ENCODE measurements at places on chromosomes 2 and 18.

DNA sequence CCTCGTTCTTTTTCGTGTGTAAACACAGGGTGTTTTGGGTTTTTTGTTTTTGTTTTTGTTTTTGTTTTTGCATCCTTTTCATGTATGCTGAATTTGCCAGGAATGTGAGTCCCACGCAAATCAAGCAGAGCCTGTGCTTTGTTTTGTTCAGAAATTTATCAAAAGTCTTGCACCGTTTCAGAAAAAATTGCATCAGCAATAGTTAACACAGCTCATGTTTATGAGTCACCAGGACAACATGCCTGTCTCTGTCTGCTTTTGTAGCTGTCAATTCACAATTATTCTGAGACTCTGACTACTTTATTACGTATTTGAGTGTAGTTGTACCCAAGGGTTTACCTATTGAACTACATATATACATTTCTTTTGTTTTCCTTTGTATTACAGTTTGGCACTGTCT is 38.3 kb downstream of the MRPL44 start:
- DNase-seq = no peak

- DNase-seq = no peak
These were observed 99.4 kb upstream of the BCL11A start for GRCh38 chr2:60652832-60653340.

DNA sequence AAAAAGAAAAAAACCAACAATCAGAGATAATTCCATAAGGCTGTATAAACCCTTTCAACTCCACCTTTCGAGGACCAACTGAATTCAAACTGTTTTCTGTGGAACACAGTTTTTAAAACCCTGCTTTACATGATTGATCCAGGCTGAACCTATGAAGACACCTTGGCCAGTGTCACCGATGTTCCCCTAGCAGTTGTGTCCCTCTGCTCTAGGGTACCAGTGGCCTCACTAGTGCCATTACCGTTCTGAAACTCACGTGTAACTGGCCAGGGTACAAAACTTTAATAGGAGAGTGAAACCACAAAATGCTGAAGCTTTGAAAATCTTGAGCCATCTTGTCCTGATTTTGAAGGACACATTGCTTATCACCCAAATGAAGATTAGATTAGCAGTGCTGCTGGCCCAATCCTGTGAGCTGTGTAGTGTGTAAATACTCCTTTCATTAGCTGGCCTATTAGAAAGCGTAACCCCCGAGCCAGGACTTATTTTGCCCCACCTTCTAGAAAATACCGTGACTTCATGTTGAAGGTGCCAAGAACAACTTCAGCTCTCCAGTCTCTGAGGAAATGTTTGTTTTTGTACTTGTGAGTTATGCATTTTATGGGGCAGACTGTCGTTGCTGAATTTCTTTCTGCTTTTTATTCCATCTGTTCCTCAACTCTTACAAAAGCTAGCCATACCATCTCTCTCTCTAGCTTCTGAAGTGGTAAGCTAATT is 147.8 kb upstream of the MAP3K20 start:
- no peak for DNase-seq

DNA sequence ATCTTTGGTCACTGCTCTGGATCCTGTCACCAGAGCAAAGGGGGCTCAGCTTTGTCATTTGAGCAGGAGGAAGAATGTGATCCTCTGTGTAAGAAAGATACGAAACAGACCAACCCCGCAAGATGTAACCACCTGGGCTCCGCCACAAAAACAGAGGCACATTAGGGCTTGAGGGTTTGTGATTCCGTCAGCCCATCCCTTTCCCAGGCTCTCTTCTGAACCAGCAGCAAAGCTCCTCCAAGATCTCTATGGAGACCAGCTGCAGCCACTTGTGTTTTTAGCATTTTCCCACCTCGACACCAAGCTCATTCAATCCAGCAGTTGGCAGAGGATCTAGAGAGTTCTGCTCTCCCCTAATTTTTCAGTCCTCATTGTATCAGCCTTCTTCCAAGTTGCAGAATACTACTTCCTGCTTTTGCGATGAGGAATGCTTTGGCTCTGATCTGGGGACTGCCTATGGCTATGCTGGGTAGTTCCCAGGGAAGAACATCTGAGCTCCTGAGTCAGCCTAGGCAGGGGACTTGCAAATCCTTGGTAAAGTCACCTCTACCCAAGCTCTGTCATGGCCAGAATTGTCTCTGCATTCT is 139.6 kb upstream of the RAB12 start:
- DNase-seq = no peak

GRCh38 chr18:79765491-79766245 is 32.1 kb upstream of the KCNG2 start:
- no peak for DNase-seq

All from CD4-positive, alpha-beta T cell treated with Interleukin-6 for 4 hours (primary cell).